ENCODE measurements at places on chromosomes 2 and 18.
A peak's percentile ranks its signal among the peaks of the same experiment; 100 is the strongest.

DNA sequence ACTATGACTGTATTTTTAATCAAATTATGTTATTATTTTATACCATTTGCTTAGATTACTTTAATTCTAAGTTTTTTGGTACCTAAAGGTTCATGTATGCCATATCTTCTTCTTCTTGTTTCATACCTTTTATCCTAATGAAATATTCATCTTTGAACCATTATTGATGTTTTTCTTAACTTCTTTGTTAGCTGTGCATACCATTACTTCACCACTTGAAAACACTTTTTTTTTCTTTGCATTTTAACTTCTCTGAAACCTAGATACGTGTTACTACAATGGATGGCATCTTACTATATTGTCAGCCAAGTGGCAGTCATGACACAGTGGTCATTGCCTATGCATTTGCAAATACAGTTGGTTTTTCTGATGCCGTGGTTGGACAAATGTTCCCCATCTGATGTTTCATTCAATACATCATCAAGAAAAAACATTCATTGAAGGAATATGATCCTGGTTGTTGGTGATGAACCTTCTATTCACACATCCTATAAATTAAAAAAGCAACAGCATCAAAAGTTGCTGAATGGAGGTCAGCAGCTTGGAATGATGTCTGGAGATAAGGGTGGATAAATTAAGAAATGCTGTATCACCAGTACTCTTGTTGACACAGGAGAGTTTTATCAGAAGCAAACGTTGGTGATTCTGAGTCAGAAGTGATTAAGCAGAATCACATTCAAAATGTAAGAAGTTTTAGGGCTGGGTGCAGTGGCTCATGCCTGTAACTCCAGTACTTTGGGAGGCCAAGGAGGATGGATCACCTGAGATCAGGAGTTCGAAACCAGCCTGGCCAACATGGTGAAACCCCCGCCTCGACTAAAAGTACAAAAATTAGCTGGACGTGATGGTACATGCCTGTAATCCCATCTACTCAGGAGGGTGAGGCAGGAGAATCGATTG lies 7.4 kb downstream of the IL36A start:
- DNase-seq = no peak

- DNase-seq = no peak
These were observed 8.3 kb downstream of the OSR1 start for GRCh38 chr2:19349911-19350677.

- no peak for DNase-seq
These were observed 29.2 kb upstream of the ATP6V1B1 start for GRCh38 chr2:70906439-70907005.

GRCh38 chr2:43218702-43219382 lies 7.6 kb downstream of the ZFP36L2 start:
- DNase-seq = peak; percentile 85

DNA sequence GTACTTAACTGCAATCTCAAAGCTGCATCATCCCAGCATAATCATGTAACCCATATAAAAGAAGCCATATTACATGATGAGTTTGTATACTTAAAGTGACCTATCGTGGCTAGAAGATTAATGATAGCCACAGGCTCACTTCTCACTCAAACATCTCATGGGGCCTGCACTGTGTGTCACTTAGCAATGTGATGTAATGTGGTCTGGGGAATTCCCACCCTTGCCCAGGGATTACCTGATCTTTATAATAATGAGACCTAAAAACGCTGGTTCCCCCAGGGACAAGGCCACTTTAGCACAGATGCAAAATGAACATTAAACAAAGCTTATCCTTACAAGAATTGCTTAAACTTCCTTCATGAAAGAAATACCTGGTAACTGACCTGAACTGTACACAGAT lies 427.1 kb upstream of the CNTNAP5 start:
- no peak for DNase-seq

GRCh38 chr2:164802095-164802707 lies 39.4 kb downstream of the COBLL1 start:
- DNase-seq = no peak

DNA sequence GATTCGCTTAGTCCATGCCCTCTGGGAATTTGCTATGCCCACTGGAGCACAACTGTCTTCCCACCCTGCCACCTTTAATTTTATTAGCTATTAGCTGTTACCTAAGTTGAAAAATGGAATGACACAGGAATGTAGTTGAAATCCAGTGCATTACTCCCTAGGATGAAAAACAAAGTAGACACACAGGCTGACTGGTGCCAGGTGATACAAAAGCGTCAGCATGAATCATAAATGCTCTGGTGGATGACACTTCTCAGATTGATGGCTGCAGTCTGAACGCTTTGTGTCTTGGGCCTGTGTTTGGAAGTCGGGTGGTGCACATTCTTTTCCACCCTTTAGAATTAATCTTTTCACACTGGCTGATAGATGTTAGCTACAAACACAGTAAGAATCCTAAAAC lies 802.0 kb downstream of the DCC start:
- DNase-seq = no peak

- DNase-seq = no peak
These were observed 22.6 kb upstream of the SERPINB7 start for GRCh38 chr18:63752636-63753035.

DNA sequence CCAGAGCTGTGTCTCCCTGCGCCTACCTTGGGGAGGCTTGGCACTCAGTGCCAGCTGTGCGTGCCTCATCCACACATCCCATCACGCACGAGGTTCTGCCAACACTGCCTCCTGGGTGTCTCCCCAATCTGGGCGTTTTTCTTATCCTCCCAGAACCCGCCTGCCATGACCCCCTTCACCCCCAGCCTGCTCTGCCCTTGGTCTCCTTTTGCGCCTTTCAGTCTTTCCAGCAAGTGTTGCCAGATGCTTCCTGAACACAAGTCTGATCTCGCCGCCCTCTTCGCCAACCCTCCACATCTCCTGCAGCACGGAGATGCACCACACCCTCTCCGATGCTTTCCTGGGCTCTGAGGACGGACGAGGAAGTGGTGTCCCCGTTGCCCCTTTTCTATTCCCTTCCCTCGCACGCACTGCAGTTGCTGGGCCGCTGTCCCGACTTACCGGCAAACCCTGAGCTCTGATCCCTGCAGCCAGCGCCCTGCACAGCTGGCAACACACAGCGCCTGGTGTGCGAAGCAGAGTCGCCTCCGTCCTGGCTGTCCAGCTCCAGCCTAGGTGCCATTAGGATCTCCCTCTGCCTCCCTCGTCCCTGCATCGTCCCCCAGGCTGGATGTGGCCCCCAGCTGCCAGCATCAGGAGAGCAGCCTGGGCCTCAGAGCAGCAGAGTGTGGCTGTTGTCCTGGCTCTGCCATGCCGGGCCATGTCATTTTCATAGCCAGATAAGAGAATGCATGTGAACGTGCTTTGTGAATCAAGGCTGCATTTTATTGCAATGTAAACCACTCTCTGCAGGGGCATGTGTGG lies 22.6 kb upstream of the ALLC start:
- no peak for DNase-seq

GRCh38 chr2:111134055-111134454 lies 13.3 kb downstream of the BCL2L11 start:
- no peak for DNase-seq

DNA sequence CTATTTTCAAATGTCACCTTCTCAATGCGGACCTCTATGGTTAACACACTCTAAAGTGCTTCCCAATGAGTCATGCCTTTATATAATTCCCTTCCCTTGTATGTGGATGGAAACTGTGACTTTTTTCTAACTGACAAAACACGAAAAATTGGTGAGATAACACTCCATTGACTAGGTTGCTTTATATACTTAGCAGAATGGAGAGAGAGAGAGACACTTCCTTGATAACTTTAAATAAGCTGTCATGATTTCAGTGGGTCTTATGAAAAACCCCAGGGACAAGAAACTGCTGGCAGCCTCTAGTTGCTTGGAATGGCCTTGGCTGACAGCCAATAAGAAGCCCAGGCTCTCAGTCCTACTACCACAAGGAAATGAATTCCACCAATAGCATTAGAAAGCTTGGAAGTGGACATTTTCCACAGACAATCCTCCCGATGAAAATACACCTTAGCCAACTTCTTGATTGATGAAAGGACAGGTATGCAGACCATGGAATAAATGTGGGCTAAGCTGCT lies 322.2 kb downstream of the ZNF804A start:
- no peak for DNase-seq

DNA sequence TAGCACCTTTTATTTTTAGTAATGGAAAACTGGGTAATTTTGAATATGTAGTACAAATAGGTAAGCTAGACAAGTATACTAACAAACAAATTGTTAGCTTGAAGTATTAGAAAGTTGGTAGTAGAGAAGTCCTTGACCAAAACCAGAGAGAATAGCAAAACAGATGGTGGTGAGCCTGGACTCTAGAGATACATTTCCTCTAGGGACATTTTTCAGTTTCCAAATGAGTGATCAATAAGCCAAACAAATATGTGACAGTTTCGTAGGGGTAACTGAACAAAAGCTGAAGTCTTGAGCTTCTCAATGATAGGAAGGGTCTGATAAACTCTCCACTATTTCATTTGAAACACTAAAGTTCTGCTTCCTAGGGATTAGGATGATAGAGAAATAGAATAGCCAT lies 692.0 kb upstream of the FAM98A start:
- no peak for DNase-seq

- DNase-seq = no peak
These were observed 1081.4 kb upstream of the NRXN1 start for GRCh38 chr2:52113338-52113737.
